ENCODE measurements at places on chromosomes 11 and 22.

DNA sequence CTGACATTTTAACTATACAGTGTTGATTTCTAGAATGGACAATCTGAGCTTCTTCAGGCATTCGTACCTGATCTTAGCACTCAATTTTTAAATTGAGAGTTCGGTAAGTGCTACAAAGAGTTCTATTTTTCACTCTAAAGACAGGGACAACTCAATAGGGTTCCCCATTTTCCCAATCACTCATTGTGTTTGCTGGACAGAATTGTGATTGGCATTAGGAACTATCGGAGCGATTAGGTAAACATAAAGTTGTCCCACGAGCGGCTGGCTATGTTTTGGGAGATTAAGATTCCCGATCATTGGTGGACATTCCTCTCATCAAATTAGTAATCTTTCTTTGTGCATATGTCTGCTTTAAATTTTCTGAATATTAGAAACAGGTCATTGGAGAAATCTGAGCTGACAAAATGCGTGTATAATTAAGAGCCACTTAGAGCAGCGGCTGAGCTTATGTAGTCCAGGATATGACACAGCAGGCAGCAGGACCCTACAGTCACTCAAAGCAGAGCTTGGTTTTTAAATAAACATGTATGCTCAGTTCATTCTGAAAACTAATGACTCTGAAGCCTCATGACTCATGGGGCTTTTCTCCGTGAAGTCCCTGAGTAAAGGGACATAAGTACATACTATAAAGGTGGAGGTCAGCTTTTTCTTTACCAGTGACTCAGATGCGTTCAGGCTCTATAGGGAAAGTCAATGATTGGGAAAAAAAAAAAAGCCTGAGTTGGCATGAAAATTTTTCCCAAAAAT, 109.4 kb downstream of the GRIA4 start:
- peak; percentile 88 for DNase-seq

DNA sequence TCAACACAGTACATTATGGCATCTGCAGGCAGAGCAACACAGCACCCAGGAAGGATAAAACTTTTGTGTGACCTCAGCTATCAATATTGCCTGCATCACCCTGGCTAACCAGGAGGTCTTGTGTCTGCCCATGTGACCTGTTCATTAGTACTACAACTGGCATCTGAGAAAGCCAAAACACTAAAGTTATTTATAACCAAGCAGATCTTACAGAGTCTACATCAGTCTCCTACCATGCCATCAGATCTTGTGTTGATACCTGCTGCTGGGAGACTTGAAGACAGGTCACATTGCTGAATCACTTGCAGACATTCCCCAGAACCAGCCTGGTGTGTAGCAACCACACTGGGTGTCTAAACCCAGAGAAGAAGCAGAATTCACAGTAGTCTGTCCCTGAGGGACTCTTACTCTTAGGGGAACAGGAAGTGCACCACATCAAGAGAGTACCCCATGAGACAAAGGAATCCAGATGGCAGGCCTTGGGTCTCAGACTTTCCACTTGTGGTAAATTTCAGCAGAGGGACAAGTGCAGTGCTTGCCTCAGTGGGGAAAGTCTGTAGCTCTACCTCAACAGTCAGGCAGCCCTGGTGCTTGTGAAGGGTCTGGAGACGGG, 7.0 kb downstream of the OR9G1 start:
- no peak for DNase-seq

DNA sequence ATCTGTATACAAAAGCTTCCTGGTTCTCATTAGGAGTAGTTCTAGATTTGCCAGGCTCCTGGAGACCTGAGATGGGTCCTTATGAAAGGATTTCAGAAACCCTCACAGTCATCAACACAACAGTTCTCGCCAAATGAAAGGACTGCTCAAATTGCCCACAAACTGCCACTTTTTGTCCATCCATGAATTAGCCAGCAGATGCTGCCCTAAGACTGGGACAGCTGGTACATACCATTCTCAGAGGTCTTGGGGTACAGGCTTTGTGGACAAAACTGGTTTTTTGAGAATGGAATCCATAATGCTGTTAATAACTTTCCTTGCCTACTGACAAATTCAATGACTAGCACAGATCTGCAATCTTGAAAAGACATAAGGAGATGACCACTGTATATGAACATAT, 23.4 kb upstream of the BDNF start:
- no peak for DNase-seq

- no peak for DNase-seq
These were observed 5.9 kb upstream of the ATF4 start for GRCh38 chr22:39514373-39514973.

- DNase-seq: peak; percentile 72
These were observed 6.4 kb upstream of the ARFGAP3 start for GRCh38 chr22:42863349-42863961.

DNA sequence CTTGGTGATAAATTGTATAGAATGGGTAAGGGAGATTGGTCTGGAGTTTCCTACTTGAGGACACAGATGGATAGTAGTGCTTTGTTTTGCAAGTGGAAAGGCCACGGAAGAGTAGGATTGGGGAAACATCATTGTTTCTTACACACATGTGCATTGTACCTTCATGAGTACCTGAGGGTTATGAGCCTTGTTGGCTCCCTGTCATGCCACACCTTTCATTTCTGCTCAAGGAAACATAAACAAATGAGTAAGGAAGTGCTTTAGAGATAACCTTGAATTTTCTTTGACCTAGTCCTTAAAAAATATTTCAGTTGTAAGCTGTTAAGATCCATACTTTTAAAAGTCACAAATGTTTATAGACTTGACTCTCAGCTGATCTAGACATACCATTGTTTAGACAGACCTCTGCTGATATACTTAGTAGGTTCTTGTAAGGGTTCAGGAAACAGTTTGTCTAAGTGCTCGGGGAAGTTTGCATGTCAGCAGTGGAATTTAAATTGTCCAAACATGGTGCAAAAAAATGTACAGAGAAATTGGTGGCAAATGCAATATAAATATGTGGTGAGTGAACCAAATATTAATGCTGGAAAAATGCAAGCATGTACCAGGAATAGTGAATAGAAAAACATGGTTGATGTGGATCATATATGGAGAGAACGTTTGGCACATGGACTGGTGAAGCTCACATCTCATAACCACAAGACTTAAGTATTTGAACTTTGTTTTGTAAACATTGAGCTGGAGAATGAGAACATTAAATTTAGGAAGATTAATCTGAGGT, 40.9 kb downstream of the GAS2 start:
- DNase-seq: peak; percentile 47

DNA sequence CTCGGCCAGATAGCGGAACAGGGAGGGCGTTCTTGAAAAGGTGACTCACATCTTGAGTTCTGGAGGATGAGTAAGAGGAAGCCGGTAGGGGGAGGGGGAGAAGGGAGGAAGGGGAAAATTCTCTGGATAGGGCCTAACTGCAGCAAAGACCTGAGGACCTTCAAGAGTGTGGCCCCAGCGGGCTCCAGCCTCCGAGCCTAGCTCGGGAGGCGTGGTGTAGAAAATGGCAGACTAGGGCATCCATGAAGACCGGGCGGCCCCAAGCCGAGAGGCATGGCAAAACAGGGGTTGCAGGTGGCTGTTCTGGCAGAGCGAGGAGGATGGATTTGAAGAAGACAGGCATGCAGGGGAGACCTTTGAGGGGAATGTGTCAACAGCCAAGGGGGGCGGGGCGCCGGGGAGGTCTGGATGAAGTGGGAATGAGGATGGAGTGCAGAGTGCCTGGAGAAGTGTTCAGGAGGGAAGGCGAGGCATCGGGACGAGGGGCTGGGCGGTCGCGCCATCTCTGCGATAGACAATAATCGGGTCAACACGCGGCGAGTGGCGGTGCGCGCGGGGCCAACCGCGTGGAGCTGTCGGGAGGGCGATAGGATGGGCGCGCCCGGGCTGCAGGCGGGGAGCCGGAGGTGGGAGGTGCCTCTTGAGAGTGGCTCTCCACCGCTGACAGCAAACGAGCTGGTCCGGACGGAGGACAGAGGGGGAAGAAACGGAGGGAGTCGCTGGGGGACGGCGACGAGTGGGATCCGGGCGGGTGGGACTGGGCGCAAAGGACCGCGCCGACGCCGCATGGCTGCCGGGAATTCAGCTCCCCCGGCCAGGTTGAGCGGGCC, 40.0 kb upstream of the CREB3L1 start:
- DNase-seq: peak; percentile 91

- DNase-seq: peak; percentile 56
These were observed 3.4 kb upstream of the FADS1 start for GRCh38 chr11:61820174-61820573.

GRCh38 chr11:83681031-83681781, 395.0 kb upstream of the CCDC90B start:
- DNase-seq: no peak

- peak; percentile 58 for DNase-seq
These were observed 48.4 kb downstream of the CDKN1C start for GRCh38 chr11:2837096-2837601.

- no peak for DNase-seq
These were observed 262.8 kb upstream of the PLET1 start for GRCh38 chr11:112523477-112523876.

DNA sequence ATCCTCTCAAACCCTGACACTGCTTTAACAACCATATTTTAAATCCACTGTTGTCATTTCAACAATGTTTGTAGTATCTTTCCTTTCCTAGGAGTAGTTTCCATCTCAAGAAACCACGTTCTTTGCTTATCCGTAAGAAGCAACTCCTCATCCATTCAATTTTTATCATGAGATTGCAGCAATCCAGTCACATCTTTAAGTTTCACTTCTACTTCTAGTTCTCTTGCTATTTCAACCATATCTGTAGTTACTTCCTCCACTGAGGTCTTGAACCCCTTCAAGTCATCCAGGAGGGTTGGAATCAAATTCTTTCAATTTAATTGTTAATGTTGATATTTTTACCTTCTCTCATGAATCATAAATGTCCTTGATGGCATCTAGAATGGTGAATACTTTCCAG, 22.4 kb downstream of the CCDC82 start:
- DNase-seq: no peak

DNA sequence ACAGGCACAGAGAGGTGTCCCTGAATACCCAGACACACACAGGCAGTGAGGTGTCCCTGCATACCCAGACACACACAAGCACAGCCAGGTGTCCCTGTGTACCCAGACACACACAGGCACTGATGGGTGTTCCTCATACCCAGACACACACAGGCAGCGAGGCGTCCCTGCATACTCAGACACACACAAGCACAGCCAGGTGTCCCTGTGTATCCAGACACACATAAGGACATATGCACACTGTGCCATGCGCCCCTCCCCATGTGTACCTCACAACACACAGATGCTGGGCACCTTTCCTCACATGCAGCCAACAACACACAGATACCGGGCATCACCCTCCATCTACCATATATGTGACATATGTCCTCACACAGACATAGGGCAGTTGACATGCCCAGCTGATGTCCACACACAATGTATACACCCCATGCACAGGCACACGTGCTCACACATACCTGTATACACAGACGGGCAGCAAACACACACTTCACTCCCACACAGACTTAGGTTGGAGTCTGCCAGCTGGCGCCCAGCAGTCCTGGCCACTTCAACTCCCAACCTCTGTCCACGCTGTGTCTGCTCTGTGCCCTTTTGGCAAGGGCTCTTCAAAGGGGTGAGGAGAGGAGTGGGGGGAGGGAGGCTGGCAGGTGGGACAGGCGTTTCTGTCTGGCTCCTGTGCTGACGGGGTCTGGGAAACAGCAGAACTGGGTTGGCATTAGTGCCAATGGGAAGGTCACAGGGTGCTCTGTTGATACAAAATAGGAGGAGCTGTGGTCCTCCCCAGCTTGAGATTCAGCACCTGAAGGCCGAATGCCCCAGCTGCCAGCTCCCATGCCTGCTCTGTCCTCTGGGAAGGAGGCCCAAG, 69.4 kb upstream of the ALX4 start:
- DNase-seq: no peak

- no peak for DNase-seq
These were observed 47.3 kb downstream of the PLAAT5 start for GRCh38 chr11:63443714-63444113.

- DNase-seq: peak; percentile 53
These were observed 23.8 kb downstream of the DIXDC1 start for GRCh38 chr11:111960916-111961315.

- DNase-seq: no peak
These were observed 51.8 kb downstream of the TTC28 start for GRCh38 chr22:28627791-28628190.

GRCh38 chr11:94147433-94147845, 18.8 kb downstream of the PANX1 start:
- DNase-seq: peak; percentile 24

GRCh38 chr11:6640985-6641701, 14.5 kb downstream of the DCHS1 start:
- DNase-seq: no peak

DNA sequence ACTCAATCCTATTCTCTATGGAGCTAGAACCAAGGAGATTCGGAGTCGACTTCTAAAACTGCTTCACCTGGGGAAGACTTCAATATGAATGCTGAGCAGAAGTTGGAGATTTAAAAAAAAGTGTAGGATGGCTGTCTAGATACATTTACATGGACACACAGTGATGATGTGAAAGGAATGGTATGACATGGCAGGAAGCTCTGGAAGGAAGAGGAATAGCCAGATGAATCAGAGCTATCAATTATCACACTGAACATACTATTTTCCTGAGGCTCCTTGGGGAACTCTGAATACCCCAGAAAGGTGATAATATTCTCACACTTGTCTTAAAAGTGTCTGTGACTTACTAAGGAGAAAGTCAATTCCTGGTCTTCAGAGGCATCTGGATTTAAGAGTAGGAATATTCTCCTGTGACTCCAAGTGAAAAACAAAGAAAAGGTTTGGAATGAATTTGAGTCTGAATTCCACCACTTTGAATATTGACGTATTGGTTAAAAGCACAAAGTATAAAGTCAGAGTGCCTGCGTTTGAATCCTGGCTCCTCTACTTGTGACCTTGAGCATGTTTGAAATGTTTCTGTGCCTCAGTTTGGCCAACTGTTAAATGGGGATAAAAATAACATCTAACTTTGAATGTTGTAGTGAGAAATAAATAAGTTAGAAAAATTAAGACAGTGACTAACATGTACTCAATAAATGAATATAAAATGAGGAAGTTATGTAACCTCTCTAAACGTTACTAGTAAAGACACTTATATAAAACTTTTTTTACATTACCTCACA, 1.3 kb downstream of the OR52D1 start:
- no peak for DNase-seq

DNA sequence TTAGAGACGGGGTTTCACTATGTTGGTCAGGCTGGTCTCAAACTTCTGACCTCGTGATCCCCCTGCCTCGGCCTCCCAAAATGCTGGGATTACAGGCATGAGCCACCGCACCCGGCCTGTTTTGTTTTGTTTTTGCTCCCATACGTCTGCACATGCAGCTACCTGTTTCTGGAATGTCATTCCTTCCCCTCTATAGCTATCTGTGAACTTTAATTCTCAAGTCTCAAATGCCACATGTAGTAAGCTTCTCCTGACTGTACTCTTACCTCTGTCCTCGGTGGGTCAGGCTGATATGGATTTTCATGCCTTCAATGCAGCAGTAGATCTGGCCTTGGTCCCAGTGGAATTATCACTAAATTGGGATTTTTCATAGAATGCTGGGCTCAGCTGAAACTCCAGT, 12.4 kb upstream of the SWAP70 start:
- no peak for DNase-seq

DNA sequence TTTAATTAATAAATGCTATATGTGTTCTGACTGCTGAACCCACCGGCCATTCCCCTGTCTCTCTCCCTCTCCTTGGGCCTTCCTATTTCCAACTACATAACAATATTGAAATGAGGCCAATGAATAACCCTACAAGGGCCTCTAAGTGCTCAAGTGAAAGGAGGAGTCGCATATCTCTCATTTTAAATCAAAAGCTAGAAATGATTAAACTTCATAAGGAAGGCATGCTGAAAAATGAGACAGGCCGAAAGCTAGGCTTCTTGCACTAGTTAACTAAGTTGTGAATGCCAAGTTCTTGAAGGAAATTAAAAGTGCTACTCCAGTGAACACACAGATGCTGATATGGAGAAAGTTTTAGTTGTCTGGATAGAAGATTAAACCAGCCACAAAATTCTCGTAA, 109.2 kb downstream of the TSPAN18 start:
- DNase-seq: no peak
